ENCODE measurements at places on chromosomes 5 and 9. TPM values are rescaled to one million over a fixed set of nuclear protein-coding genes. Genes with fewer than 3 reads are reported as not detected.

The TIGD6 gene
- 4.3 TPM for total RNA-seq

The MSX2 gene
- total RNA-seq, result 8.2 TPM

DNA sequence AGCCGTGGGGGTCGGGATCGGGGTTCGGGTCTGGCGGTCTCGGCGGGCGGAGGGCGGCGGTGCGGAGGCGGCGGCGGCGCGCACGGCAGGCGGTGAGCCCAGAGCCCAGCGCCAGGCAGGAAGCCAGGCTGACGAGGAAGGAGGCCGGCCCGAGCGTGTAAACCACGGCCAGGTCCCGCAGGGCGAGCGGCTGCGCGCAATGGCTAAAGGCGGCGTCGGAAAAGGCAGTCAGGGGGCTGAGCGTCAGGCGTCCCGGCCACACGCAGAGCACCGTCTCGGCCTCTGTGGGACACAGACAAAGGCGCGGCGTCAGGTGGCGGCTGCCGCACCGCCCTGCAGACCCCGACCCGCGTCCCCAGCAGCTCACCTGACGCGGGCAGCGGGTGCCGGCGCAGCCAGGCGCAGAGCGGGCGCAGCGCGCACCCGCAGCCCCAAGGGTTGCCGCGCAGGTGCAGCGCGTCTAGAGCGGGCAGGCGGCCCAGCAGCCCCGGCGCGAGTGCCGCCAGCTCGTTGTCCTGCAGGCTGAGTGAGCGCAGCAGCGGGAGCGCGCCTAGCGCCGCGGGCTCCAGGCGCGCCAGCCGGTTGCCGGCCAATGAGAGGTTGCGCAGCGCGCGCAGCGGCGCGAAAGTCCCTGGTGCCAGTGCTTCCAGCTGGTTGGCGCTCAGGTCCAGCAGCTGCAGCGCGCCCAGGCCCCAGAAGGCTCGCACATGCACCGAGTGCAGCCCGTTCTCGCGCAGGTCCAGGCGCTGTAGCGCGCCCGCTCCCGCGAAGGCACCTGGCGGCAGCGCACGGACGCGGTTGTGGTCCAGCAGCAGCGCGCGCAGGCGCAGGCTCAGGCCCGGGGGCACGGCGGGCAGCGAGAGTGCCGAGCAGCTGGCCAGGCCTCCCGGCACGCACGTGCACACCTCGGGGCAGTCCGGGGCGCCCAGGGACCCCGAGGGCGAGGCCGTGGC is 671 bp downstream of the LRRC26 start:
- DNase-seq, result peak; percentile 13

DNA sequence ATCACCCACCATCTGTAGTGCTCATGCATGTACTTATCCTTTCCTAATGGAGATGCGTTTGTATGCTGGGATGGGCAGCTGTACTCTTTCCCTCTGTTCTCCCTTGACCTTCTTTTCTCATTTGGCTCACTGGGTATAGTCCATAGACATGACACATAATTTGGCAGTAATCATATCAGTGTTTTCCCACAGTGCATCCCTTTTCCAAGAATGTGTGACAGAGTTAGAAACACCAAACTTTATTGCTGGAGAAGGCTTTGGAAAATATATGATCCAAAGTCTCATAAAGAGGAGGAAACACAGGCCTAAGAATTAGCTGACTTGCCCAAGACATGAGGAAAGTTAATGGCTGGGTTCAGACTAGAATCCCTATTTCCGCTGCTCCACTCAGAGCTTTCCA is 1233.4 kb upstream of the DMAC1 start:
- DNase-seq, result no peak

DNA sequence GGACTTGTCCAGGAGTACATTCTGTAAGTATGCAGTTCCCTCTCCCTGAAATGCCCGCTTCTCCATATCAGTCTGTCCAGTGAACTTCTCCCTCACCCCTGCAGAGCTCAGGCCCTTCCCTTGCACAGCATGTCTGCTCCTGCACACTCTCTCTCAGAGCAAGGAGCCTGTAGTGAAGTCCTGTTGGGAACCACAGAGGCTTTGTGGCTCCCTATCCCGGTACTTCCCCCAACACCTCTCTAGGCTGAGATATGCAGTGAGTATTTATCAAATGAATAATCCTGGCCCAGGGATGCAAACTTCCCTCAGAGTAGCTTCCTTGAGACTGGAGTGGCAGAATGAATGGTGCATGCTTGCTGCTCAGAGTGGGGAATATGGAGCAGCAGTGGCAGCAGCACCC is 48.8 kb downstream of the POC5 start:
- DNase-seq, result no peak

DNA sequence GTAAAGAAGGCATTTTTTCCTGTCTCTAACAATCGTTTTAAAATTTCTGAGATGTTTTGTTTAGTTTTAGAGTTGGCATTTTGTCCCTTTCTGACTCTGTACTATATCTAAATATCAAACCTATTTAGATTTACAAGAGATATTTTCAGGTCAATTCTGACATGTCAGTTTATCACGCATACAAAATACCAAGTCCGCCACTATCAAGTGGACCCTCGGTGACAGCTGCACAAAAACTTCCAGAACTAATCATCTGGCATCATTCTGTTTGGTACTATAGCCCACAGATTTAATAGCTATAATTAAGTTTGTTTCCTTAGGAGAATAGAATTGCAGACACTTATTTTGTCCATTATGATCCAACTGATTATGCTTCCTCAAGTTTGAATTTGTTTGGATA is 1278.2 kb downstream of the CDH12 start:
- no peak for DNase-seq

The PCDHA3 gene
- total RNA-seq, result 4.3 TPM

- DNase-seq, result no peak
These were observed 12.8 kb upstream of the STC2 start for GRCh38 chr5:173340984-173341383.

DNA sequence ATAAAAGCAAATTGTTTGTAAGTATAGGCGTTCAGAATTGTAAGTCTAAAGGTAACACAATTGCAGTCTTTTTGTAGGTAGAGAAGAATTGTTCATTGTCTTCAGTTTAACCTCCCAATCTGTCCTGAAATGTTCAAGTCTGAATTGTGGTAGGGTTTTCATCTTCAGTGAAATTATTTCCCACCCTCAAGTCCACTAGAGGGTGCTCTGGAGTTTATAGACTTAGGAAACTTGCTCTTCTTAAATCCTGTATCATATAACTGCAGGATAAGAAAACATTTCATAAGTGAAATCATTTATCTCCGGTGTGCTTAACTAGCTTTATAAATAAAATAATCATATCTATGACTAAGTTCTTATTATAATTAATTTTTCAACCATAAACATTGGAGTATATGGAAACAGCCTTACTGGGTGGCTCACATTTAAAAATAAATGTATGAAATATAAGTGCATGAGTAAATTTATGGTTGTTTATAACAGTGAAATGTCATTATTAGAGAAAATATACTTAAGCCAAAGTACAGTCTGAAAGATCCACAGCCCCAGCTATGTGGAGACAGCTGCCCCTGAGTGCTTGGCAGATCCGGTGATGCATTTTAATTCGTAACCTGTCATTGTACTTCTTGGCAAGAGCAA is 182.4 kb upstream of the OTULINL start:
- peak; percentile 76 for DNase-seq

The GFPT2 gene
- total RNA-seq, result 170 TPM

The CXCL14 gene
- 70.8 TPM for total RNA-seq

DNA sequence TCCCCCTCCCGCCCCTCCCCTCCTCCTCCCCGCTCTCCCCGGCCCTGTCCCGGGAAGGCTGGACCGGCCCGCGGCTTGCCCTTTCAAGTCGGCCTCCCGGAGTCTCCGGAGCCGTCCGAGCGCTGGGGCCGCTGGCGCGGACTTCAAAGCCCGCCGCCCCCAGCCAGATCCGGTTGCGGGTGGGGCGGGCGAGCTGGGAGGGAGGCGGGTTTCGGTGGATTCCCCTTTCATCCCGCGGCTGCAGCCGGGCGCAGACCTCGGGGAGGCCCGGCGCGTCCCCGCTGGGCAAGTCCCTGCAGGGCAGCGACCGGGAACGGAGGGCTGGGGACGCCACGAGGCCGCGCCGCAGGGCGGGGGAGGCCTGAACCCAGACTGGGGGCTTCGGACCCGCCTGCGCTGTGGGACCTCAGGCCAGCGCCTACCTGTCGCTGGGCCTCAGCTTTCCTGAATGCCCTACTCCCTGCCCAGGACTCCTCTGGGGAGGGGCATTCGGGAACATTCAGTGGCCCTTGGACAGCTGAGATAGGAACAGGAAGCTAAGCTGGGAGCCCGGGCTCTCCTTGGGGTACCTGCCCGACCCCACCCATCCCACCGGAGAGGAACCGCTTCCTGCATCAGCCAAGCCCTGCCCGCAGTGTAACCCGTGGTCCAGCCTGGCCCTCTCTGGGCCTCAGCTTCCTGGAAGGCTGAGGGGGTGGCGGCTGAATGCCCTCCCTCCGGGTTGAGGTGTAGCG is 23.4 kb downstream of the C9orf50 start:
- peak; percentile 84 for DNase-seq

- no peak for DNase-seq
These were observed 23.3 kb upstream of the PRLR start for GRCh38 chr5:35253582-35253981.

The SSNA1 gene
- 30.8 TPM for total RNA-seq

DNA sequence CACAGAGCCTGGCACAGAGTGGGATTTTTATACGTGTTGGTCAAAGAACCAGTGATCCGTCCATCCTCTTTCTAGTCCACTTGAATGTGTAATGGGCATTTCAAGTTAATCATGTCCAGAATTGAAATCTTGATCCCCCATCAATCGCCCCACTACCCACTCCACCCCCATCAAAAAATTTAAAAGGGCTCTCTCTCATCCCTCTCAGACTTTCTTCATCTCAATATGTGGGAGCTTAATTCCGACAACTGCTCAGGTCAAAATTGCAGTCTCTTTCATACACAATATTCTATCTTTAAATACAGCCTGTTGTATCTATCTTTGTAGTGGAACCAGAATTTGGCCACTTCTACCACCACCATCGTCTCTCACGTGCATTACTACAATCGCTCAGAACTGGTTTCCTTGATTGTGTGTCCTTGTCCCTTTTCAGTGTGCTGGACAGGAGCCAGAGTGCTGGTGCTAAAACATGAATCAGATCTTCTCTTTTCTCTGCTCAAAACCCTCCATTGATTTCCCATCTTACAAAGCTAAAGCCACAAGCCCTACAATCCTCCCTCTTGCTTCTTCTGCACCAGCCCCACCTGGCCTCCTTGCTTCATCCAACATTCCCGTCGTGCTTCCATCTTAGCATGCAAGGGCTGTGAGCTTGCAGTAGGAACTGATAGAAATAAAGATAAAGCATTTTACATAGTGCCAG is 786 bp upstream of the KIF3A start:
- no peak for DNase-seq
